Activated T-cell treated with anti-CD3 and anti-CD28 coated beads for 24 hours (primary cell): ENCODE measurements at places on chromosomes 7 and 10.

- no peak for DNase-seq
Measured at GRCh38 chr10:4867520-4868356, 41.7 kb downstream of the AKR1E2 start.

DNA sequence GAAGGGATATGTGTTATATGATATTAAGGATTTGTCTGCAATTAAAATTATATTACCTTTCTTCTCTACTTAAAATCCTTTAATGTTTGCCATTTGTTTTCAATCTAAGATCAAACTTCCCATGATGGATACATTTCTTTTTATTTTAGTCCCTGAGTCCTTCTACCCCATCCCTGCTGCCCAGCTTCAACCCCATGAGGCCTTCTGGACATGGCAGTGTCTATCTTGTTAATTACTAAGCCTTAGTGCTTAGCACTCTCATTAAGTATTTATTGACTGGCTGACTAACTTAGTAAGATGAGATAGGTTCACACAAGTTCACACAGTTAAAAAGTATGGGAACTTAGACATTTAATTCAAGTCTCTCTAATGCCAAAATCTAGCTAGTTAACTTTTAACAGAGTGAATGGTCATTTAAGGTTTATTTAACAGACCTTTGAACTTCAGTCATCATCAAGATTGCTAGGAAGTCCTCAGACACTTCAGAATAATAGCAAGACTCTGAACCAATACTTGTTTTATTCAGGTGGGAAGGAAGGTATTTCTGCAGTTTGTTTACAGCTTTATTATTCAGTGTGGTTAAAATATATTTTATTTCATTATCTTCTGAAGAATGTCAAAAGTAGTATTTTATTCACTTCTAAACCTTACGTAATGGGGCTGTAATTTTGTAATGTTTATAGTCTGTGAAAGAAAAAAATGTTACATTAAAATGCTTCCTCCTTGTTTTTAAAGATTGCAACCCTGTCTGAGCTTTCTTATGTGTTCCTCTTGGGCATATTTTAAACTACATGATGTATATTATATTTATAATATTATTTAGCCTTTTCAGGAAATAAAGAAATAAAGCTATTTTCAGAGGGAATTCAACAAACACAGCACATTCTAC lies 848.9 kb downstream of the REEP3 start:
- DNase-seq, result no peak

- DNase-seq, result no peak
Measured at GRCh38 chr7:105934572-105935185, 28.4 kb upstream of the CDHR3 start.

- DNase-seq, result no peak
Measured at GRCh38 chr10:11441151-11441535, 170.3 kb downstream of the USP6NL start.

- no peak for DNase-seq
Measured at GRCh38 chr10:13347043-13347499, 1.0 kb downstream of the SEPHS1 start.

GRCh38 chr7:99313204-99313573 lies 12.5 kb upstream of the ARPC1A start:
- DNase-seq, result no peak

- no peak for DNase-seq
Measured at GRCh38 chr7:150567169-150567568, at the start of gene GIMAP4. Gene GIMAP4 (plus strand): TSS chr7:150567390. CDS start chr7:150569902, 2,512 bp downstream.

DNA sequence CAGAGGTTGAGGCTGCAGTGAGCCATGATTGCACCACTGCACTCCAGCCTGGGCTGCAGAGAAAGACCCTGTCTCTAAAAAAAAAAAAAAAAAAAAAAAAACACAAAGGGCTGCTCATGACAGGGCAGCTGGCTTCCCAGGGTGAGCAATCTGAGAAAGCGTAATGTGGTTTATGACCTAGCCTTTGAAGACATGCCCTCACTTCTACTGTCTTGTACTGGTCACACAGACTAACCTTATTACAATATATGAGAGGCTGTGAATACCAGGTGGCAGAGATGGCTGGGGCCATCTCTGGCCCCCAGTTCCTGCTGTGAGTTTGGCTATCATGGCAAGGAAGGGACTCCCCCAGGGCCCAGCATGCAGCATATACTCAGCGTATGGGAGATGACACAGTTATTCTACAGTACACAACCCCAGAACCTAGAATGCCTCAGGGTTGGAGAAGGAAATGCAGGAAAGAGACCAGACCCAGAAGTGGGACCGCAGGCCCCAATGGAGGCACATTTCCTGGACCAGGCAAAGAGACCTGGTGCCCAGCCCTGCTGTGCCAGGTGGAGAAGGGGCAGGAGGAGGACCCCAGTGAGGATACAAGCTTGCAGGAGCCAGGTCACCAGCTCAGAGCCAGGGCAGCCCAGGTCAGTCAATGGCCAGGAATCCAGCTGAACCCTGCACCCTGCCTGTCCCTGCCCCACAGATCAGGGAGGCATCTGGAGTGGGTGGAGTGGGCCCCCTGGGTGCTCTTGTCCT lies 26.3 kb downstream of the NPTX2 start:
- no peak for DNase-seq

DNA sequence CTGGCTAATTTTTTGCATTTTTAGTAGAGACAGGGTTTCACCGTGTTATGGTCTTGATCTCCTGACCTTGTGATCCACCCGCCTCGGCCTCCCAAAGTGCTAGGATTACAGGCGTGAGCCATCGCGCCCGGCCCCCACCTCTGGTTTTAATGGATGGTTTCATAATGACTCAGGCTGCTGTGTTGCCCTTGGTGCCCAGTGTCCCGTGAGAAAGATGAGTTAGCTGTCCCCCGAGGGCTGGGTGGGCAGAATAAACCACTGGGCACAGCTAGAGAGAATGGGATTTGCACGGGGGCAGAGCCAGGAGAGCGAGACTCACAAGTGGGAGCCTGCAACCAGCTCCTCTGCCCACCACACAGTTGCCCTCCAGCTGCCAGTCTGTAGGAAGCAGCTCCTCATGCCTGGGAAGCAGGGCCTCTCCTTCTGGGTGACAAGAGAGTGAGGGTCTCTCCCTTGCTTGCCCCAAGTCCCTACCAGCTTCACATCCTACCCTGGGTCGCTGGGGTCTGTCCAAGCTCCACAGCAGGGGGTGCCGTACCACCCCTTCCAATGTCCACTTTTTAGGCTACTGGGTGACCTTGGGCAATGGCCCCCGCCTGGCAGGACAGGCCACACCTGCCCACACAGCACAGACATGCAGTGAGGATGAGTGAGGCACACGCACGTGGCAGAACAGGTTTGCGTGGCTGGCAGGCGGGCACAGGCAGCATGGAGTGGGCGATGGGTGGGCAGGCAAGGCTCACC lies 16.1 kb upstream of the NDST2 start:
- no peak for DNase-seq

DNA sequence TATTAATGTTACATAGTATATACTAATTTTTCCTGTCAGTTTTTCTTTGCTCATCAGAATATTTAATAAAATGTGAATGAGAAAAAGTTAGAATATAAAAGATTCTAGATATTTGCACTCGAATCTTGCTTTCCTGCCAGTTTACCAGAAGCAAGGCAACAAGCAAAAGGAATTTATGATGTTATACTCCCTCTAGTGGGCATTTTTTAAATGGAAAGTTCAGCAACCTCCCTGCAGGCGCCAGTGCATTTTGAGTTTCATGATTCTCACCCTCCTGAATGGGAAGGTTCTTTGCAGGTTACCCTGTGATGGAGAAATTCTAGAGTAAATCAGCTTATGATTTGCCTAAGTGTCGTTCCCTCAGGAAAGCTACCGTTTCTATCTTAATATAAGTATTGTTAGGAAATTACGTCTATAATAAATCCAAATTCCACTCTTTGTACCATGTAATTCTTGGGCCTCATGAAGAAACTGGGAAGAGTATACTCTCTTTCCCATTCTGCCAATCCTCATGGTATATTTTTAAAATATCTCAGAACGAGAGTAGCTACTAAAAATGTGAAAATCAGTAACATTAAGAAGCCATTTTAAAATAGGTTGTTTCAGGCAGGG lies 350.0 kb downstream of the CRPPA start:
- DNase-seq, result no peak

- no peak for DNase-seq
Measured at GRCh38 chr10:52818019-52818418, 45.4 kb upstream of the MBL2 start.

- DNase-seq, result no peak
Measured at GRCh38 chr10:88913127-88913526, 33.1 kb downstream of the STAMBPL1 start.

GRCh38 chr7:31873816-31874597 lies 187.0 kb downstream of the PPP1R17 start:
- DNase-seq, result no peak

- no peak for DNase-seq
Measured at GRCh38 chr7:106959753-106960152, 84.8 kb upstream of the PRKAR2B start.

DNA sequence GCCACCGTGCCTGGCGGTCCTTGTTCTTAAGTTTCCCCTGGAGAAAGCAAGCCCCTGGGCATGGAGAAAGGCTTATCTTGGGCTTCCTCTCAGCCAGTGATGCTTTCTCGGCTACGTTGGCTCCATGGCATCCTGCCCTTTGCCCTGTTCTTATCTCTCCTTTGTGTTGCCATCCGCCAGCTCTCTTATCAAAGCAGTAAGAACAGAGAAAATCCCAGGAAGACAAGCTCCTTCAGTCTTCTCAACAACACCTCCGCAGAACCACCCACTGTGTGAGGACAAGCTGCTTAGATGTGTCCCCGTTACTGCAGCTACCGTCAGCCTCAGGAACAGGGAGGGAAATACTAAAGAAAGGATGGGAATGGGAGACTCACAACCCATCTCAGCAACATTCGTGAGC lies 3.3 kb downstream of the PLEKHS1 start:
- no peak for DNase-seq

GRCh38 chr10:18097524-18097923 lies 42.7 kb upstream of the CACNB2 start:
- DNase-seq, result no peak

DNA sequence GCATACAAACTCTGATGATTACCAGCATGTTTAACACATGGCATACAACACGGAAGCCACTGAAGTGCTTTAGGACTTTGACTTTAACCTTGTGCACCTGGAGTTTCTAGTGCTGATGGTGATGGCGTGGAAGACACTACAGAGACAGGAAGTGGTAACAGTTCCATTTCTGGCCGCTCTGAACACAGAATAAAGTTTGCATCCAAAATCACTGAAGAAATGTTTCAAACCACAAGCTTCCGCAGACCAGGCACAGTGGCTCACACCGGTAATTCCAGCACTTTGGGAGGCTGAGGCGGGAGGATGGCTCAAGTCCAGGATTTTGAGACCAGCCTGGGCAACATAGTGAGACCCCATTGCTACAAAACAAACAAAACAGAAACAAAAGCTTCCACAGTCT lies 40.3 kb upstream of the TNPO3 start:
- DNase-seq, result no peak

GRCh38 chr10:28349892-28350291 lies 47.0 kb upstream of the MPP7 start:
- no peak for DNase-seq

DNA sequence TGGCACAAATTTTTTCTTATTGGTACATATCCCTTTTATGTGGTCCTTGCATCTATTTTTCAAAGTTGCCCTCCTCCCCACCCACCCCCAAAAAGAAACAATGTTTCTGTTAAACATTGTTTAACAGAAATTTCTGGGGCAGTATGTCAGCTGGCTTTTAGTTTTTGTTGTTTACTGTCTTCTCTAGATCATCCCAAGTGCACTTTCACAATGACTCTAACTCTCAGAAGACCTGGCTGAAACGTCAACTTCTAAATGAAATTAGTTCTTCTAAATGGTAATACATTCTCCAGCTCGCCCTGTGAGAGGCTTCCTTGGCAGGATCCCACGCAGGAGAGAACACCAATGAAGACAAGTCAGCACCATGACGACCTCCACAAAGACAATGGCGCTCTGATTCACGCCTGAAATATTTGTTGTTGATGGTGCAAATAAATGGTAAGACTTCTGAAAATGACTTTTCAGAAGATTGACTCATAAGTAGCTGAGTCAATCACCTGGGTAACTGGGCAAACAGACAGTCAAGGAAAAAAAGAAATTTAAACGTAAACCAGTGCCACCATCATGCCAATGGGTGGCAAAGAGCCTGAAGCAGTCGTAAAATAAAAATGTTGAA lies 293.7 kb downstream of the FZD1 start:
- no peak for DNase-seq

DNA sequence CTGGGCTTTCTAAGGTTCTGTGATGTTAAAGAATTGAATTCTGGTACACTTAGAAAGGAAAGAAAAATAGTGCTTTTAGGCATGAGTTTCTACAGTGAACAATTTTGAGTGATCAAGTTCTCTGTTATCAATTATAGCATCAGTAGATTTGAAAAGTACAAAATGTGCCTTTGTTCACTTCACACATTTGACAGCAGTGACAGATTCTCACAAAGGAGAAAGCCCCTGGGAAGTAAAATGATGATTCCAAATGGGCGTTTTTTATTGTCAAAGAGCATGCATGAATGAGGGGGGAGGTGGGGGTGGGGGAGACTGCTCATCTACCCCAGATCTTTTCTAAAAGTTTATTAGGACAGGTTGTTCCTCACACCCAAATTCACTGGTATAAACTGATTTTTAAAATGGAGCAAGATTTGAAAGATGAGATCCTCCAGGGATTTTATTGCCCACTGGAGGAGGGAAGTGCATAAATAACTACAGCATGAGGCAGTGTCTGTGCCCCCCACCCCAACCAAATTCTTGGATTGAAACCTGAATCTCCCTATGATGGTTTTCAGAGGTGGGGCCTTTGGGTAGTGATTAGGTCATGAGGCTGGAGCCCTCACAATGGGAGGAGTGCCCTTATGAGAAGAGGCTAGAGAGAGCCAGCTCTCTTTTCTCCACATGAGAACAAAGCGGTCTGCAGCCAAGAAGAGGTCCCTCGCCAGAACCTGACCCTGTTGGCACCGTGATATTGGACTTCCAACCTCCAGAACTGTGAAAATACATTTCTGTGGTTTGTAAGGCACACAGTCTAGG lies 79.5 kb downstream of the AOAH start:
- no peak for DNase-seq

DNA sequence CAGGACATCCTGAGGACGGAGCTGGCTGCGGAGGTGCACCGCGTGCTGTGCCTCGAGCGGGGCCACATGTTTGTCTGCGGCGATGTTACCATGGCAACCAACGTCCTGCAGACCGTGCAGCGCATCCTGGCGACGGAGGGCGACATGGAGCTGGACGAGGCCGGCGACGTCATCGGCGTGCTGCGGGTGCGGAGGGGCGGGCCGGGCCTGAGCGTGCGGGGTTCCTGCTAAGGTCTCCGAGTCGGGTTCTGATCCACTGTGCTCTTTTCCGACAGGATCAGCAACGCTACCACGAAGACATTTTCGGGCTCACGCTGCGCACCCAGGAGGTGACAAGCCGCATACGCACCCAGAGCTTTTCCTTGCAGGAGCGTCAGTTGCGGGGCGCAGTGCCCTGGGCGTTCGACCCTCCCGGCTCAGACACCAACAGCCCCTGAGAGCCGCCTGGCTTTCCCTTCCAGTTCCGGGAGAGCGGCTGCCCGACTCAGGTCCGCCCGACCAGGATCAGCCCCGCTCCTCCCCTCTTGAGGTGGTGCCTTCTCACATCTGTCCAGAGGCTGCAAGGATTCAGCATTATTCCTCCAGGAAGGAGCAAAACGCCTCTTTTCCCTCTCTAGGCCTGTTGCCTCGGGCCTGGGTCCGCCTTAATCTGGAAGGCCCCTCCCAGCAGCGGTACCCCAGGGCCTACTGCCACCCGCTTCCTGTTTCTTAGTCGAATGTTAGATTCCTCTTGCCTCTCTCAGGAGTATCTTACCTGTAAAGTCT lies 10.4 kb downstream of the ATG9B start:
- DNase-seq, result peak; percentile 74
